Putamen (tissue), 1 donor: ENCODE measurements at places on chromosomes 4 and X.

DNA sequence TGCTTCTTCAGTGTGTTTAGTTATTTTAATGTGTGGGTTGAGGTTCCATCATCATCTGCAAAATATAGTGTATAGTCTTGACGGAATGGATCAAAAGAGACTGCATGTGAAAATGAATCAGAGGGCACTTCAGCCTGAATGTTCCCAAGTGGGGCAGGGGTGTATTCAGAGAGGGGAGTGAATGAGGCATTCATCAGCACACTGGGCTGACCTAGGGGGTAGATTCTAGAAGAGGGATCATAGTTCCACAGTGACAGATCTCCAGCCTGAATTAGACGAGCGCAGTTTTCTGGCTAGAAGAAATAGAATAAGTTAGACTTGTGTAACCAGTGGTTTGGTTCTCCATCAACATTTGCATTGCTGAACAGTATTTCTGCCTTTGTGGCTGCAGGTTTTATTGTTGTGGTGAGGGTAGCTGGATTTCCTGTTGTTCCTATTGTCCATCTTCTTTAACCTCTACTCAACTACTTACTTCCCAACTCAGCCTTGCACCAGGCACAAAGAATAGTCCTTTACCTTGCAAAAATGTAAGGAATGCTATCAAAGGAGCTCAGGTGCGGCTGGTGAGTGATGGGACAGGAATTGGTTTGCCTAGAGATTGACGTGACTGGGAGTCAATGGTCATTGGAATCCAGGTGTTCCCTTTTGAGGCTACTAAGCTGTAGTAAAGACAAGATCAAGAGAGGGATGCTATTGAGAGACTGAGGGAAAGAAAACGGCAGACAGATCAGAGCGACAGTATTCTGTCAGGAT lies 50.9 kb downstream of the NAP1L5 start:
- no peak for DNase-seq

DNA sequence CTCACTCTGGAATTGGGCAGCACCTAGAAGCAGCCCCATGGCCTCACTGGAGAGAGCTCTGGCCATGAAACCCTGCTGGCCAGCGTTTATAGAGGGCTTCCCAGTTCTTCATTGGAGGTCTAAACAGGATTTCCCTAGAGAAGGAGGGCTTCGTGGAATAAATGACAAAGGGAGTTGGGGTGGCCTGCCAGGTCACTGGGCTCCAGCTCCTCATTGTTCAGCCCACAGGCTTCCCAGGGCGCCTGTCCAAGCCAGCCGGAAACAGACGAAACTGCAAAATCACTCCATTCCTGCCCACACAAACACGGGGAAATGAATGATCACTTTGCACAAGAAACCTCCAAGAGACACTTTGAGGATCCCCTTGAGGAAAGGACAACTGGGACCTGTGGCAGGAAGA lies 189.7 kb downstream of the TSPAN5 start:
- peak; percentile 58 for DNase-seq

DNA sequence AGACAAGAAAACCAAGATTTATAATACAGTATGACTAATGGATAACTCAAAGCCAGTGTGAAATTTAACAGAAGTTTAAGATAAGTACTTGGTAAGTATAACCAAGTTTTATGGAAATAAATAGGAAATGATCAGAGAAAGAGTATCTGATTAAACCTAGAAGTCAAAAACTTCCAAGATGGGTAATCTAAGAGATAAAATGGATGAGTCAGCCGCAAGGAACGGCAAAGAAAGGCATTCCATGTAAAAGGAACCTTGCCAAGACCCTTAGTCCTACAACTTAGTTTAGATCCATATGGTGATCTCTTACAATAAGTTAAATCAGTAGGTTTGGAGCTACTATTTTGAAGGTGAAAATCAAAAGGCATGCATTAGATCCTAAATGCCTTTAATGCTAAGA lies 34.8 kb downstream of the LIN54 start:
- DNase-seq: no peak

GRCh38 chr4:3516061-3516835 lies 16.0 kb downstream of the LRPAP1 start:
- DNase-seq: no peak

DNA sequence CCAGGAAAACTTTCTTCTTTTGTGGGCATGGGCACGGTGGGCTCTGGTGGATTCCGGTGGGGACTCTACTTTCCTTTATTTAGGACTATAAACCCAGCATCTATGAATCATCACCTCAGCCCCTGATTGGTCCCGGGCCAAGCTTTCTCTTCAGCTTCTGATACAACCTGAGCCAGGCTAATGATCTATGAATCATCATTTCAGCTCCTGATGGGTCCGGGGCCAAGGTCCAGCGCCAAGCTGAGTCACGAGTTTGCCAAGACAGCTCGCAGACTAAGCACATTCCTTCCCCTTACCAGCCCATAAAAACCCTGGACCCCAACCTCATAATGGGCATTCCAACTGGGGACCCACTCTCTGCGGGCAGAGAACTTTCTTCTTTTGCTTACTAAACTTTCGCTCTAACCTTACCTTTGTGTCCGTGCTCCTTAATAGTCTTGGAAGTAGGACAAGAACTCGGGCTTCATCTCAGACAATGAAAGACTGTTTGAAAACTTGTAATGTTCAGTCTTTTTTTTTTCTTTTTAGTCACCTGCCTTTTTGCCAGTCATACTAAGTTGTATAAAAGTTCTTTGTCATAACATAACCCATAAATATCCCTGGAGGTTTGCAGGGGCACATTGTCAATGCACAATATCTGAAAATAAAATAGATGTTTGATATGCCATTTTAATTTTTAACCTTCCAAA lies 904.9 kb upstream of the EPHA5 start:
- no peak for DNase-seq

- DNase-seq: no peak
Measured at GRCh38 chr4:106681381-106681921, 312.9 kb upstream of the GIMD1 start.

GRCh38 chr4:18938343-18939099 lies 917.0 kb upstream of the LCORL start:
- no peak for DNase-seq

DNA sequence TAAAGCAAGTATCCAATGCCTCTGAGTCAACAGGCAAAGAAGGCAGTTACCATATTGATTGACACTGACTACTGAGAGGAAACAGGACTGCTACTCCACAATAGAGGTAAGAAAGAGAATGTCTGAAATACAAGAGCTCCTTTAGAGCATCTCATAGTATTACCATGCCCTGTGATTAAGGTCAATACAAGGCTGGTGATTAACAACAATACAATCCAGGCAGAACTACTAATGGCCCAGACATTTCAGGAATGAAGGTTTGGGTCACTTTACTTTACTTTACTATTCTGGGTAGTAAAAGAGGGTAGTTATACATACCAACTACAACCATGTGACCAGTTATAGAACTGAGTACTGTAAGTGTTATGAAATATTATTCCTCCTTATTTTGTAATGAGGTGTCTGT lies 44.5 kb downstream of the BRWD3 start:
- no peak for DNase-seq
